ENCODE measurements at places on chromosomes 7 and 10. TPM values are rescaled to one million over a fixed set of nuclear protein-coding genes. Genes with fewer than 3 reads are reported as not detected.

GRCh38 chr7:92071032-92071431, 63.2 kb downstream of the CYP51A1 start:
- DNase-seq = no peak
- H3K4me1 ChIP-seq = no peaks in the 10 kb centered on the region
- H3K36me3 ChIP-seq = no peaks in the 10 kb centered on the region
- H3K4me3 ChIP-seq = no peak overlapping the region

DNA sequence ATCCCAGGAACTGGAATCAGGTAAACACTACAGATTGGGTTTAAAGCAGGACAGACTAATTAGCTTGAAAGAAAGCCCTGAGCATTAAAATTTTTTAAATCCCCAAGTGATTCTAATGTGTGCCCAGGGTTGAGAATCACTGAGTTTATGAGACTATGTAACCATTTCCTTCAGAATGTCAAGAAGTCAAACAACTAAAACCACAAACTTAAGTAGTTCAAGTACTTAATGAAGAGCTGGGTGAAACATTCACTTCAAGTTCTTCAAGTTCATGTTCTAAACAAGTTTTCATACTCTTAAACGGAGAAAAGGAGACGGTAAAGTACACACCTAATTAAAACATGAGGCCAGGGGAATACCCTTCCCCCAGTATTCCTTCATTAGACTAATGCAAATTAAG, 28.2 kb upstream of the TLL2 start:
- no peaks in the 10 kb centered on the region for H3K27me3 ChIP-seq
- H3K36me3 ChIP-seq = no peaks in the 10 kb centered on the region
- no peaks in the 10 kb centered on the region for H3K4me1 ChIP-seq
- H3K4me3 ChIP-seq = no peak overlapping the region

DNA sequence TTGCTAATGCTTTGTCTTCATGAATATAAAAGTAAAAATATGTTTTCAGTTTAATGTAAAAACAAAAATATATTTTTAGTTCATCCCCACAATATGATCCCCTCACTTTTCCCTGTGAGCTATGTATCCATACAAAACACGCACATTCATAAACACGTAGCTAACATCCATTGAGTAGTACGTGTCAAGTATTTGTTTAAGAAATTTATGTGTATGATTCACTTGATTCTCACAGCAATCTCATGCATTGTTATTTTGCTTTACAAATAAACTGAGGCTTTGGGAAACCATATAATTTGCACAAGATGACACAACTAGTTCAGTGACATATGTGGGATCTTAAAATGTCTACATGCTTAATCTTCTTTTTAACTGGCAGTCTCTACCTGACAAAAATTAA, 329.6 kb upstream of the SEMA3C start:
- H3K4me1 ChIP-seq = no peaks in the 10 kb centered on the region
- no peak overlapping the region for H3K4me3 ChIP-seq
- no peak overlapping the region for H3K27ac ChIP-seq
- DNase-seq = peak; percentile 49

GRCh38 chr7:33459340-33459751, 330.0 kb downstream of the BBS9 start:
- no peak overlapping the region for H3K27ac ChIP-seq
- no peaks in the 10 kb centered on the region for H3K27me3 ChIP-seq
- peak; percentile 55 for DNase-seq

- H3K4me3 ChIP-seq = no peak overlapping the region
- DNase-seq = peak; percentile 90
- H3K27me3 ChIP-seq = peaks cover 2% of the 10 kb centered on the region
- no peak overlapping the region for H3K27ac ChIP-seq
Observed at GRCh38 chr7:139854124-139854511, 25.1 kb downstream of the TBXAS1 start.

DNA sequence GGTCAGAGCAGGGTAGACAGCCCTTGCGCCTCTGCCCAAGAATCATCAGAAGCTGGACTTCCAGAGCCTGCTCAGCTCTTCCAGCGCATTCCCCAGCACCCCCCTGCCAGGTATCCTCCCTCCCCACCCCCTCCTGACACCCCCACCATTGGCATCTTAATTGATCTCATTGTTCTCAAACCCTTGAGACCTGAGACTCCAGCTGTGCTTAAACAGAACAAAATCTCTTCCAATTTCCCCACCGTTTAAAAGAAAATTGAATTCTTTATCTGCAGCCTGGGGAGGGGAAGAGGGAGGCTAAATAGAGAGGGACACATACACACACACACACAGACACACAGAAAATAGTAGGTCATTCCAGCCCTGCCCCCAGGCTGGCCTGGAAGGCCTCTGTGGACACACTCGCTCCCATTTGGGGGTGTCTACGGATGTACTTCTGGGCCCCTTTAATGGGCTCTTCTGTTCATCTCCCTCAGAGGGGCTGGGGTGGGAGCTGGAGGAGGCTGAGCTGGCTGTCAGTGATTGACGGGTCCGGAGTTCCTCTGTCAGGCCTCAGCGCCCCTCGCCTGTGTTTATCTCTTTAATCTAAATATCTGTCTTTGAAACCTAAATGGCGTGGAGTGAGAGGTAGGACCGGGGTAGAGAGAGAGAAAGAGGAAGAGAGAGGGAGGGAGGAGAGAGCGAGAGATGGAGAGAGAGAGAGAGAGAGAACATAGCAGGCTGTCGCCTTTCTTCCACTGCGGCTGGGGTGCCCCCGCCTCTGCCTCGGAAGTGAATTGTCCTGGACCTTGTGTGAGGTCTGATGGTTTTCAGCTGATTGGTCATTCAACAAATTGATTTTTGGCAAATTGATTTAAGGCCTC, 61.7 kb downstream of the C10orf105 start:
- peaks cover 2% of the 10 kb centered on the region for H3K27me3 ChIP-seq
- no peaks in the 10 kb centered on the region for H3K36me3 ChIP-seq
- DNase-seq = no peak
- no peak overlapping the region for H3K27ac ChIP-seq

- H3K27me3 ChIP-seq = no peaks in the 10 kb centered on the region
- H3K4me1 ChIP-seq = no peaks in the 10 kb centered on the region
Observed at GRCh38 chr10:132893090-132893489, 49.3 kb downstream of the CFAP46 start.

DNA sequence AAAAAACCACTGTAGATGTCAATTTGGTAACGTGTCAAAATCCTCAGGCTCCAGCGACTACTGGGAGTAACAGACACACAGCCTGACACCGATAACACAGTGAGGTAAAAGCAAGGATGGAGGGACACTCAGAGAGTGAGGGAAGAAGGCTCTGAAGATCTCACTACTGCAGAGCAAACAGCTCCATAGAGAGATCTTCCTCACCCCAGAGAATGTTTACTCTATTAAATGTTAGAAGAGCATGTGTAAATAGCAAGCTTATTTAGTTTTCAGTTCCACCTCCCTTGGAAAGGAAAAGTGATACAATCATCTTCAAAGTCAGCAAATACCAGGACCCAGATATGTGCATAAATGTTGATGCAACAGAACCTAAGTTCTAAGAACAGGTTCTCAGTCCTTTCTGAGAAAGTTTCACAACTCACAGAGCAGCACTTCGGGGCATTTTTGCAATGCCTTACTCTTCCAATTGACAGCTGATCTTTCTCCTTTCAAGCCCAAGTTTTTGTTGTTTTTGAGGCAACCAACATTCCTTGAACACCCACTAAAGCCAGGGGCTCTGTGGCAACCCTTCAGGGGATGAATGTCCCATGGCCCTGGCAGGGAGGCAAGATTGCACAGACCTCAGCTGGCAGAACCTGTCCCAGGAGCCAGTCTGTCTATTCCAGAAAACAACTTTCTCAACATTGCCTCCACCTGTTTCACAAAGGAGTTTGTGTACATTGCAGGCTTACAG, 177.4 kb downstream of the SFMBT2 start:
- H3K36me3 ChIP-seq = no peaks in the 10 kb centered on the region
- no peaks in the 10 kb centered on the region for H3K27me3 ChIP-seq
- no peak overlapping the region for H3K27ac ChIP-seq

GRCh38 chr7:16393862-16394422, 27.4 kb downstream of the CRPPA start:
- DNase-seq = no peak
- H3K4me1 ChIP-seq = no peaks in the 10 kb centered on the region
- H3K36me3 ChIP-seq = no peaks in the 10 kb centered on the region
- H3K27ac ChIP-seq = no peak overlapping the region

DNA sequence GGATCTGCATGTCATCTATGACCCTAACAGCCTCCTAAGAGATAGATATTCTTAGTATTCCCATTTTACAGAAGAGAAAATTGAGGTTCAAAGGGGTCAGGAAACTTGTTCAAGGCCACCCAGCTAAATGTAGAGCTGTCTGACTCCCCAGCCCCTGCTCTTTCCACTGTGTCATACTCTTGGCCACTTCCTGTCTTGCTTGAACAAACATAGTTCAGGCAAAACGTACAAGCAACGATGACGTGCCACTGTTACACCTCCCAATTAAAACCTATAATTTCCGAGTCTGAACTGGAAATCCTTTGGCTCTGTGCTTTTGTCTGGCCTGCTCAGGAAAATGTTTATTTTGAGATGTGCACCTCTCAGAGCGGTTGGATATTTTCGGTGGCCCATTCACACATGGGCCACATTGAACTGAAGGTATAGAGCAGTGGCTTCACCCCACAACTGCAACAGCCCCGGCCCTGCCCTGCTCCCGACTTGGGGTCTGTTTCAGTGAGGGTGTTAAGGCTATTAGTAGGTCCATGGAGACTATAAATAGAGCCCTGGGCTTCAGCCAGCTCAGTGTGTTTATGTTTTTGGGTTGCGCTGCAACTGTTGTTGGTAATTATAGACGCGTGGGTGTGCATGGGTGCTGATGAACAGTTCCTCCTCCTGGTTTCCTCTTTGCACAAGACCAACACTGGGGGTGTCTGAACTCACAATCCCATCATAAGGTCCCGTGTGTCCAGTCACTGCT, 172.3 kb upstream of the ADO start:
- no peaks in the 10 kb centered on the region for H3K36me3 ChIP-seq
- peaks cover 5% of the 10 kb centered on the region for H3K4me1 ChIP-seq
- no peak for DNase-seq
- no peak overlapping the region for H3K4me3 ChIP-seq
- H3K27me3 ChIP-seq = no peaks in the 10 kb centered on the region

GRCh38 chr7:157139810-157140510, 1.2 kb downstream of the UBE3C start:
- H3K4me3 ChIP-seq = peak overlapping the region; percentile 83
- H3K36me3 ChIP-seq = peaks cover 9% of the 10 kb centered on the region
- peak; percentile 9 for DNase-seq

DNA sequence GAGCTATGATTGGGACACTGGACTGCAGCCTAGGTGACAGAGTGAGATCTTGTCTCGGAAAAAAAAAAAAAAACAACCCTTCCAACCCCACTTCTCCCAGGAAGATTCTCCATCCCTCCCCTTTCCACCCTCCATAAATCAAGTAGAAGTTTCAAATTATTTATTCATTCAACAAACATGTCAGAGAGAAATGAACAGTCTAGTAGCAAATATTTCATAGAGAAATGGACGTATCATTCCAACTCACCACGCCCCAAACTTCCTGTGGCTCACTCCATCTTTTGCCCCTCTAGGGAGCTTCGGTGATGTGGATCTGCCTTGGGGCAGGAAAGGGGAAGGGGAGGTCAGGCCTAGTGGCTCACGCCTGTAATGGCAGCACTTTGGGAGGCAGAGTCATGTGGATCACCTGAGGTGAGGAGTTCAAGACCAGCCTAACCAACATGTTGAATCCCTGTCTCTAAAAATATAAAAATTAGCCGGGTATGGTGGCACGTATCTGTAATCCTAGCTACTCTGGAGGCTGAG, 638 bp upstream of the TRAPPC14 start:
- peaks cover 4% of the 10 kb centered on the region for H3K4me1 ChIP-seq
- H3K4me3 ChIP-seq = peak overlapping the region; percentile 69
- no peaks in the 10 kb centered on the region for H3K27me3 ChIP-seq
- peak overlapping the region; percentile 68 for H3K27ac ChIP-seq
- no peak for DNase-seq

DNA sequence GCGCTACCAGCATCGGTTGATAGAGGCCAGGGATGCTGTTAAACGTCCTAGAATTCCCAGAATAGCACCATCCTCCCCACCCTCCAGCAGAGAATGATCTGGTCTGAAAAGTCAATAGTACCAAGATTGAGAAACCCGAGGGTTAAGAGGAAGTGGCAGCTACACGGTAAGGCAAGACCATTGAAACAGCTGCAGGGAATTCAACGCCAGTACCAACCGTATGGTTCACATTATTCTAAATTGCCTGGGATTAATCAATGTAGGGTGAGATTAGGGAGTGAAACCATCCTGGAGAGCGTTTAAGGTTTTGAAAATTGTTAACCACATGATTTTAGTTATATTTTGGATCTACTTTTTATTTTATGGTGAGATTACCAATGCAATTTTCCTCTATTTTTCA, 352.2 kb downstream of the PRPF18 start:
- H3K4me3 ChIP-seq = no peak overlapping the region
- no peak for DNase-seq
- H3K27ac ChIP-seq = no peak overlapping the region
- no peaks in the 10 kb centered on the region for H3K36me3 ChIP-seq
- H3K27me3 ChIP-seq = no peaks in the 10 kb centered on the region

GRCh38 chr7:7607010-7607409, 33.5 kb upstream of the UMAD1 start:
- H3K36me3 ChIP-seq = no peaks in the 10 kb centered on the region

- no peak overlapping the region for H3K27ac ChIP-seq
- H3K4me3 ChIP-seq = no peak overlapping the region
- no peak for DNase-seq
- H3K36me3 ChIP-seq = no peaks in the 10 kb centered on the region
- H3K4me1 ChIP-seq = no peaks in the 10 kb centered on the region
- no peaks in the 10 kb centered on the region for H3K27me3 ChIP-seq
Observed at GRCh38 chr10:124535731-124536495, 74.3 kb downstream of the LHPP start.

DNA sequence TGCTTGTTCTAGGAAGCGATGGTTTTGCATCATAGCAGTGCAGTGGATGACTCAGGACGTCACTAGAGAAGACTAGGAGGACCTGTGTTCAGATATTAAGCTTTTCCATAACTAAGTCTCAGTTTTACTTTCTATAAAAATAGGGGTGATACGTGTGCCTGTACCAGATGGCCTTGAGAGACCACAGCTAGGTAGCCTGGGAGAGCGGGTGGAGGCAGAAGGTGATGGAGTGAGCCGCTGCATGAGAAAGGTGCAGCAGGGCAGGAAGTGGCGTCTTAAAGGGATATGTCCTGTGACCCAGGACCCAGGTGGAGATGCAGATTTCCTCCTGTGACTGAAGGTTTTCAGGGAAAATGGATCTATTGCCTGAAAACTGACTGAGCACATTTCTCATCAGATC, 304.9 kb downstream of the CDC14C start:
- no peaks in the 10 kb centered on the region for H3K36me3 ChIP-seq
- H3K4me3 ChIP-seq = no peak overlapping the region

DNA sequence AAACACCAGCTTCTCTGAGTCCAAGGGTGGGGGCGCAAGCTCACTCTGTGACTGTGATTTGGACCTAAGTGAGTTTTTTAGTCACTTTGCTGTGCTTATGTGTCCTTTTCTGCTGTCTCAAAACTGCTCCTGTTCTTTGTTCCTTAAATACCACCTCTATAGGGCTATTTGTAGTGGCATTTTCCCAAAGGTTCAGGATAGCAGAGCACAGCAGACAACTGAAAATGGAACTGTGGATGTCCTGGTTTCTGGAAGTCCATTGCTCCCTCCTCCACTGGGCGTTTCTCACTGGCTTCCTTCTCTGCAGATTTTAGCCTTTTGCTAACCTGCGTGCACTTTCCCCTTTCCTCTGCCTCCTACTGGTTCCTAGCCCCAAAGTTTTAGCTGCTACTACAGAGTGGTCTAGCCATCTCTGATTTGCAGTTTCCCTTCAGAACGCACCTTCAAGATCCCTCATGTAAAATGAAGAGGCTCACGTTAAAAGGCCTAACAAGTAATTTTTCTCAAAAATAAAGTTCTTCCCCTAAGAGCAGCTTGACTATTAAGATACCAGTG, 25.6 kb downstream of the BLVRA start:
- peaks cover 13% of the 10 kb centered on the region for H3K4me1 ChIP-seq
- H3K27ac ChIP-seq = no peak overlapping the region
- no peak overlapping the region for H3K4me3 ChIP-seq
- H3K27me3 ChIP-seq = no peaks in the 10 kb centered on the region

EZH2 gene
- total RNA-seq = 6.7 TPM

TMEM140 gene
- total RNA-seq = 29.7 TPM

UCMA gene
- not detected for total RNA-seq

ZNF282 gene
- 16.7 TPM for total RNA-seq

All from fibroblast of lung (primary cell).